NCI-H1694 (cell line): ENCODE measurements at places on chromosomes 1 and 21.
A peak's percentile ranks its signal among the peaks of the same experiment; 100 is the strongest.

- no peak for DNase-seq
Measured at GRCh38 chr1:32521165-32521564, 18.1 kb upstream of the ZBTB8A start.

DNA sequence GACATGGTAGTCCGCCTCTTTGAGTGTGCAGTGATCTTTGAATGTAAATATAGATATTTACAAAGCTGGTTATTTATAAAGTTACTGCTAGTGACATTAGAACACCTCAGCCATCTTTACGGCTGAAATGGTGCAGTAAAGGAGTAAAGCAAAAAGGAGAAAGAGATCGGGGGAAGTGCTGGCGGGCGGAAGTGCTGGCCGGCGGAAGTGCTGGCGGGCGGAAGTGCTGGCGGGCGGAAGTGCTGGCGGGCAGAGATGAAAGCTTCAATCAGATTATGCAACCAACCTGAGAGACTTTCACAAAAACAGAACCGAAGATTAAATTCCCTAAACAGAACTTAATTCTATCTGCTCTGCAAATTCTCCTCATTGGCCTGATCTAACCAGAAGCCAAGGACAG is 1.4 kb upstream of the OR14A16 start:
- no peak for DNase-seq

DNA sequence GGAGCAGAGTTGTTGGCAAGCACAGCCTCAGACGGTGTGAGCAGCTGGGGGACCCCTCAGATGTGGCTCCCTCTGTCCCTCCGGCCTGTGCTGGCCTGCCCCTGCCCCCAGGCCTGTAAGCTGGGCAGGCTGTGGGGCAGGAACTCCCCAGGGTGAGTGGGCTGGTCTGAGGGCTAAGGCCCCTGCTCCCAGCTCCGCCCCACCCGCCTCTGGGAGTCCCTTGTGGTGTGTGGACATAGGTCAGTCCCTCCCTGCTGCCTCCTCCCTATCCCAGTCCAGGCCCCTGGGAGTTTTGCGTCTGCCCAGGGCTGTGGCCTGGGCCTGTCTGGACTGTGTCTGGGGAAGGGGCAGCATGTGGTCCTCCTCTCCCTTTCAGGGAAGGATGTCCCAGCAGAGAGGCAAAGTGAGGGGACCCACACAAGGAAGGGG is 3.6 kb upstream of the VWA1 start:
- no peak for DNase-seq

DNA sequence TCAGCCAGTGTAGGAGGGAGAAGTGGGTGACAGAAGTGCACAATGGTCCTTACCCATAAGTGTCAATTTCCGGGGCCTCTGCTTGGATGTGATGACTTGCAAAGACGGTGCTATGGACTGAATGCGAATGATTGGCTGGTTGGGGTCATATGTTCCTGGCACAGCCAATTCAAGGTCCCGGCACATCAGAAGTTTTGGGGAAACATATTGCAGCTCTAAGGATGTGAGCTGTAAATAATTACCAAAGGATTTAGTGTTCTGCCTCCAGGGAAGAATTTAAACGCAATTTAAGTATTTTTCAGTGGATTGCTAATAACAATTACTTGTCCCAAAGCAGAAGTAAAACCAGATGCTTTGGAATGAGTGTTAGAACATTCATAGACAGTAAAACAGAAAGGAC is 26.9 kb upstream of the EXOSC10 start:
- DNase-seq = no peak

DNA sequence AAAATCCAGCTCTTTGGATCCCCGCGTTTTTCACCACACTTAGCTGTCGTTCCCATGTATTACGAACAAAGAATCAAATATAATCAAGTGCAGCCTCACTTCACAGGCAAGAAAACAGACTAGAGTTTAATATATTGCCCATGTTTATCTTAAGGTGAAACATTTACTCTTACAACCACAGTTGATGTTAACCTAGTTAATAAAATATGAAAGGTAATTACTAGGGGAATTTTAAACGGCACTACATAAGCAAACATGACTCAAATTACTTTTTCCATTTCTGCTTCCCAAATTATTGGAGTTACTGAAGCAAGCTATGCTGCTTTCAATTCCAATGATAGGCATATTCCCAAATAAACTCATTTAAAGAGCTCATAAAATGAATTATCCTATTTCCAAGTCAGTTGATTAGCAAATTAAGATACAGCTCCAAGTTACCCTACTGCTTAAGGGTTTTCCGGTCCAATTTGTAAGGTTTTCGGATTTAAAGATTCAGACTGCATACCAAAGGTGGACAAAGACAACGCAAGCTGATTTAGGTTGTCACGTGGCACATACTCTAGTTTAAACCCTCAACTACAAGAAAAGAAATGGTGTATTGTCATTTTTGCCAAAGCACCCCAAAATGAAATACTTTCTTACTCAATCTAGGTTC is 5.9 kb downstream of the COX20 start:
- DNase-seq = no peak

GRCh38 chr21:38985568-38986378 is 180.0 kb downstream of the ETS2 start:
- DNase-seq = peak; percentile 59

DNA sequence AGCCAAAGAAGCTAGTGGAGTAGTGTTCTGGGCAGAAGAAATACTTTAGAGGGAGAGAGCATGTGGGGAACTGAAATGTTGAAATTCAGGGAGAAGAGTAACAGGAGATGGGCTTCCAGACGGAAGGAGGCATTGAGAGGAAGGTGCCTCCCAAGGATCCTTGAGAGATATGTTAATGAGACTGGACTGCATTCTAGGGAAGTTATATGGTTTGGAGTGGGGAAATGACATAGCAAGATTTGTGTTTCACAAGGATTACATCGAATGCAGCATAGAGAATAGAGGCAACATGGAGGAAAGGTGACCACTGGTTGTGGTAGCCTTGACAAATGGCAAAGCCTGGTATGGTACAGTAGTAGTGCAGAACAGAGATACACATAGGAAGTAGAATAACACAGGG is 160.5 kb upstream of the HMCN1 start:
- DNase-seq = no peak

DNA sequence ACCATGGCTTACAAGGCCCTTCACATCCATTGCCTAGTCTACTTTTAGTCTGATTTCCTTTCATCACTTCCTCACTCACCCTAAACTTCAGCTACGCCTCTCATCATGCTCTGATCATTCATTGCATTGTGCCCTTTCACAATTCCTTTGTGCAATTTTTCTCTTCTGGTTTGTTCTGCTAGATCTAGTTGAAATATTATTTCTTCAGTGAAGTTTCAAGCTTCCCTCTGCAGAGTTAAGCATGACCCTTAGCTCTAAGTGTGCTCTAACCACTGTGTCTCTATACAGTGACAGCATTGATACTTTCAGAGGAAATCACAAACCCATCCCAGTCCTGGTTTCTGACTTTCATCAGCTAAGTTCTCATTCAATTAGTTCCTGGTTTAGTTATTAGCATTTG is 166.1 kb downstream of the PLA2G4A start:
- no peak for DNase-seq

GRCh38 chr1:208895181-208895580 is 651.0 kb upstream of the PLXNA2 start:
- DNase-seq = no peak

GRCh38 chr1:39043513-39043912 is 17.4 kb downstream of the NDUFS5 start:
- DNase-seq = no peak

GRCh38 chr1:53606651-53607051 is 132.3 kb downstream of the GLIS1 start:
- no peak for DNase-seq

DNA sequence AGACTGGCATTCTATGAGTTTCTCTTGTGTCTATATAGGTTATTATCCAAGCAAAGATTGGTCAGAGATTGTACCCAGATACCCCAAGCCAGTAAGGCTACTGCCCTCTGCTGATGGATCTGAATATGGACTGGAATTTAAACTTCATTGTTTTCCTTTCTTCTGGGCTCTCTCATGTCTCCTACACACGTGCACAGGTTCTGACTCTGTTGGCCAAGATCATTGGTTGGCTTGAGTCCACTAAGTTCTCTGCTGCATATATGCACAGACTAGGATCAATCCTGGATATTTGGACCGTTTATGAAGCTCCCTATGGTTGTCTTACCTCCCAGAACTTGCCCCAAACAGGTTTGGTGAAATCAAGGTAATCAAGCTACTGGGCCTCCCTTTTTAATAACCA is 69.7 kb downstream of the CC2D1B start:
- DNase-seq = peak; percentile 53

DNA sequence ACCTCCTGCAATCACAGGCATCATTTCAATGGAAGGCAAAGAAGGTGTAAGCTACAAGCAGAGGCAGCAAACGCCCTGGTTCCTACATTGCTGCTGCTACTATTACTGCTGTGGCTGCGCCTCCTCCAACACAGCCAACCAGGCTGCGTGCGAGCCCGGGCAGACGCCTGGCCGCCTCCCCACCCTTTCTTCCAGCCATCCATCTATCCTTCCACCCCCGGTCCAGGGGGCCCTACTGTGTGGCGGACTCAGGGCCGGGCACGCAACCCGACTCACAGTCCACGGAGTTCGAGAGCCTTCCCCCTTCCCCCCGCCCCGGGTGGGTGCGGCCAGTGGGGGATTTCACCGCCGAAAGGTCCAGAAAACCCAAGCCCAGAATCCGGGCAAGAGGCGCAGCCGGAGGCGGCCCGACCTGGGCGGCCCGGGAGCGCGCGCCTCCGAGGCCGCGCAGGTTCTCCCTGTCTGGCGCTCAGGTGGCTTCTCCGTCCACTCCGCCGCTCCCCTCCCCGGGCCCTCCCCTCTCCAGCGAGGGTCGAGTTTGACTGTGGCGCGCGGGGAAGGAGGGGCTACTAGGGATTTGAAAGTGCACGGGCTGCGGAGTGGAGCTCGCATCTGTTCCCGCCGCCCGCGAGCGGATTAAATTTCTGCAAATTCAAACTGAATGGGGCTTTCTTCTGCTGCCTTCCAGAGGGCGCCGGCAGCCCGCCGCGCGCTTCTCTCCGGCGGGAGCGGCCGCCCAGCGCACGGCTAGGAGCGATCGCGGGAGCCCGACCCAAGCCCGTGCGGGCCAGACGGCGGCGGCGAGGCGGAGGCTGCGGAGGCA is at the start of gene HUNK:
HUNK (plus strand) TSS at position 569 of the 823 bp plus-strand sequence. CDS start 655 bp downstream, outside the sequence.
- peak; percentile 67 for DNase-seq

DNA sequence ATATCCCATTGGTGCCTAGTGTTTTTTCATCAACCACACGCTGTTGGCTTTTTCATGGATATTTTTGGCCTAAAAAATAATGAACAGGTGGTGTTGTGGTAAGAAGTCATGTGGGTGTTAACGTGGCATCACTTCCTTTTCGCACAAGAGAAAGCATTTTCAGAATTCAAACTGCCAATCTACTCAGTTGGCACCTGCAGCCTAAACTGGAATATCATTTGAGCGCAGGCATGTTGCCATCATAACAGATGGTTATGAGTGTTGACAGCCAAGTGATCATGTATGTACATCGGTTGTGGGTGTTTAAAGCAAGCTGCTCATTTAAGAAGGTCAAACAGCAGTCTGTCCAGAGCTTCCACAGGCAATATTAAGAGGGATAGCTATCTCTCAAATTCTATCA is 1963.0 kb downstream of the NCAM2 start:
- peak; percentile 100 for DNase-seq

DNA sequence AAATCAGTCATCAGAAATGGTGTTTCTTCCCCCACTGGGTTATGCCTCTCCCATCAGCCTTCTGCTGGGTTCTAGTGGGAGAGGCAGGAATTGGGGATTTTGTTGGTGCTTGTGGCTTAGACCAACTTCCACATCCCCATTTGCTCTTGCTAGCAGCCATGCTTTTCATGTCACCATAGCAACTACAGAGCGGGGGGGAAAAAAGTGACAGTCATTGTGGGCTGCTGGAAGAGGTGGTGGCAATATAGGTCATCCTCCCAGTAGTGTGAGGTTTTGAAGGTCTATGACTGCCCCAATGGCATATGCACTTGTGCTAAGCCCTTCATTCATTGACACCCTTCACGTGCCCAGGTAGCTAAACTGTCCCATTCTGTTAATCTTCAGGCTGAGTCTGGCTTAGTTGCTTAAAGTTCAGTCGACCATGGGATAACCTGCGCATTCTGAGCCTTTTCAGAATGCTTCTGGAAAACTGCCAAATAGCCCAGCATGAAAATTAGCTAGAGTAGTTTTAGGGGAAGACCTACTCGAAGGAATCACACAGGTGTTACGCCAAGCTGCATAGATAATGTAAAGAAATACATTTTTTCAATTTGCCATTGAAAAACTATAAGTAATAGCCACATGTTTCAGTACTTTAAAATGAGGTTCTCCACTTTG is 53.7 kb upstream of the ZNF326 start:
- no peak for DNase-seq

GRCh38 chr21:26091480-26092018 is 79.0 kb downstream of the APP start:
- DNase-seq = no peak
